SJSA1 (cell line): ENCODE measurements at places on chromosomes 4 and X. TPM values are rescaled to one million over a fixed set of nuclear protein-coding genes. Genes with fewer than 3 reads are reported as not detected.

GRCh38 chr4:52350926-52351325 lies 299.8 kb downstream of the SPATA18 start:
- no peak for DNase-seq

DNA sequence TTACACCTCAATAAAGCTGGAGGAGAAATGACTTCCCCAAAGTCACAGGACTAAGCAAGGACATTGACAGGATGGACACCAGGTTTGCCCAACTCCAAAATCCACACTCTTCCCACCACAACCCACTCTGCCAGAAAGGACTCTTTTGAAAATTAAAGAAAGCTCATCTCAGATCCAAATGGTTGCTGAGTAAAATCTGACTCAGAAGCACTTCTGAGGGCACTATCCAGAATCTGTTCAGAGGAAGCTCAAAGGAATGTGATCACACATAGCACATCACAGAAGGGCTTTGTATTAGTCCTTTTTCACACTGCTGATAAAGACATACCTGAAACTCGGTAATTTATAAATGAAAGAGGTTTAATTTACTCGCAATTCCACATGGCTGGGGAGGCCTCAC lies 155.5 kb downstream of the RAB28 start:
- no peak for DNase-seq

DNA sequence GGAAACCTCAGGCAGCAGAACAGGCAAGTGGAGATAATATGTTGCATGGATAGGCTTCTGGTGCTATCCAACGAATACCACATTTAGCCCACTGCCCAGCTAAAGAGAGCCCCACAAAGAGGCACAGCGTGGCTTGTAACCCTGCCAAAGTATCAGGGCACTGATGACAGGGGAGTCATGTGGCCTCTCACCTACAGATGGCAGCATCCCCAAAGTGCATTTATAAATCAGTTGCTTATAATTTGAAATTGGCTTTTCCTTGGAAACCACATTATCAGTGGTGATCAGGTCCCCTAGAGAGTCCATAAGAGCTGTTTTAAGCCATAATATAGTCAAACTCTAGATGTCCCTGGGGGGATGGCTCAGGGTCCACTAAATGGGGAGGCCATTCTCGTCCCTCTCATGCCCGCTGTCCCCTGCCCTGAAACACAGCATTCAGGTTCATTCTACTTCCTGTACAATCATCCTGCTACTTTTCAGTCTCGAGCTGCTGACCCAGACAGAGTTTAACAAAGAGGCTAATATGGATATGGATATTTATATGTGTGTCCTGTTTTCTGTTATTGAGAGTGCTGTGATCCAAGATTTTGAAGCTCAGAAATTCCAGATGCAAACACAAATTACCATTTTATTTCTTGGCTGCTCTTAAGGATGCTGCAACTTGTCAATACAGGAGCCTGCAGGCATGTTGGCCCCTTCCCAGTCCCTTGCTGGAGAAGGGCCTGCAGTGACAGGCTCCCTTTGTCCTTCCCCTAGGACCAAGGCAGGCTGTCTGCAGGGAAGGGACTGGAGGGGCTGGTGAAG lies 28.5 kb downstream of the SRPX start:
- DNase-seq = no peak

Gene DUSP21
- total RNA-seq = not detected in 2 replicates

- DNase-seq = no peak
These were observed 15.9 kb upstream of the TLR1 start for GRCh38 chr4:38820329-38821061.

- no peak for DNase-seq
These were observed 180.2 kb downstream of the ARAP2 start for GRCh38 chr4:36064117-36064516.

Gene TRO
- 13.6 and 25.3 TPM in 2 replicates for total RNA-seq

Gene ATP2B3
- not detected in 2 replicates for total RNA-seq
